Suppressor macrophage treated with lipopolysaccharide for 1 hour (primary cell): ENCODE measurements at places on chromosomes 7 and 10.

GRCh38 chr7:42831718-42832522, 80.0 kb downstream of the C7orf25 start:
- no peak for DNase-seq

DNA sequence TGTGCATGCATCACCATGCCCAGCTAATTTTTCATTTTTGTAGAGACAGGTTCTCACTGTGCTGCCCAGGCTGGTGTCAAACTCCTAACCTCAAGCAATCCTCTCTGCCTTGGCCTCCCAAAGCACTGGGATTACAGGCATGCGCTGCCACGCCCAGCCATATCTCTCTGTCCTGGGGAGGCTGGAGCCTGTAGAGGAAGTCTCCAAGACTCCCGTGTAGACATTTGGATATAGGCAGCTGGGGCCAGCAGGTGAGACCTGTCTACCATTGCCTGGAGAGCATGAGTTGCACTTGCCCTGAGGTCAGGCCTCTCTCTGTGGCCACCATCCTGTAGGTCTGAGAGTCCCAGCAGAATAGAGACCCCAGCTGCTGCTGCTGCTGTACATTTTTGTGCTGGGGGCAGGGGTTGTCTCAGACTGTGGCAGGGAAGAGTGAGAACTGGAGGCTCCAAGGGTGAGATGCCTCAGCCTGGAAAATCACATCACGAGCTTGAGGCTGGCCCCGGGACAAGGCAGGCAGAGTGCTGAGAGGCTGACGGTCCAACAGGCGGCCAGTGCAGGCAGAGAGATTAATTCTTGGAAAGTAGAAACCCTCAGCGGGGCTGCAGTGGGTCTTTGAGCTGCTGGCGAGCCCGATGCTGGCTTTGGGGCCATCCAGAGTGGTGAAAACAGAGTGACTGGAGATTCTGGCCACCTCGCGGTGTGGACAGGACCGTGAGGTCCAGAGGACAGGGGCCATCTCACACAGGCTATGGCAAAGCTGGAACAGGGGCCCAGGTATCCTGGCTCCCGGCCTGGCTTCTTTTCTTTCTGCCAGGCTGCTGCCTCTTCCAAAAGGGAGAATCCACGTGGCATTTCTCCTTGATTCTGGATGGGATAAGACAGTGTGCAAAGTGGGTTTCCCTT, 60.9 kb downstream of the TMEM270 start:
- no peak for DNase-seq

DNA sequence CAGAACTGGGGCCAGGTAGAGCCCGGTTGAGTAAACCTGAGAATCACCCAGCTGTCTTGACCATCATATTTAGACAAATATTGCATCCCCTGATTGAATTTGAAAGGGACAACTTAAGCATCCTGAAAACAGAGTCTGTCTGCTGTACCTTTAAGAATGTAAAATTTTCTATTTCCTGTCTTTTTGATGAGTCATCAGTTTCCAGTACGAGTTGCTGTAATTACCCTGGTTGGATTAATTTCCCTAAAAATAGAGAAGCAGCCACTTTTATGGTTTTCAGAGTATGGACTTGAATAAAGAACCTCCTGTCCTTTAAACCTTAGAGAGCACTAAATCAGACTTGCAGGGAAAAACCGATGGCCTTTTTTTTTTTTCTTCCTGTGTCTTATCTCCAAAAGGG, 164.6 kb upstream of the SH2B2 start:
- peak; percentile 51 for DNase-seq

GRCh38 chr7:24869572-24869971, 110.4 kb downstream of the OSBPL3 start:
- no peak for DNase-seq

- peak; percentile 85 for DNase-seq
Observed at GRCh38 chr10:72337039-72337629, 17.6 kb downstream of the DNAJB12 start.

DNA sequence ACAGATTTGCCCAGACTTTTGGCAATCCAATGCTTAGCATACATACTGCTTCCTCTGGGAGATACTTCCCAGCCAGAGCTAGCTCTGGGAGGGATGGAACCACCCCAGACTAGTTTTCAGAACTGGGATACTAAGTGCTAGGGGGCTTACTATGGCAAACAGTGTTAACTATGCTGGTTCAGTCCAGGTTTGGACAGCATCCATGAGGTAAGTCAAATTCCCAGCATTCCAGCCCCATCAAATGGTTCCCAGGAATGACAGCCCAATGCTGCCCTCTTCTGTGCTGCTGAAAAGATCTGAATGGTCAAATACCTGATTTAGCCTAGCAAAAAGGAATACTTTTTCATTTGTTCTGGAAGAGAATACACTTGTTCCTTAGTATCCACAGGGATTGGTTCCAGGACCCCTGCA, 141.7 kb upstream of the CCDC6 start:
- no peak for DNase-seq

- DNase-seq = no peak
Observed at GRCh38 chr7:46848944-46849343, 733.0 kb downstream of the TNS3 start.

- no peak for DNase-seq
Observed at GRCh38 chr10:121735263-121735662, 137.0 kb upstream of the FGFR2 start.
